ENCODE measurements at places on chromosomes 4 and X.

DNA sequence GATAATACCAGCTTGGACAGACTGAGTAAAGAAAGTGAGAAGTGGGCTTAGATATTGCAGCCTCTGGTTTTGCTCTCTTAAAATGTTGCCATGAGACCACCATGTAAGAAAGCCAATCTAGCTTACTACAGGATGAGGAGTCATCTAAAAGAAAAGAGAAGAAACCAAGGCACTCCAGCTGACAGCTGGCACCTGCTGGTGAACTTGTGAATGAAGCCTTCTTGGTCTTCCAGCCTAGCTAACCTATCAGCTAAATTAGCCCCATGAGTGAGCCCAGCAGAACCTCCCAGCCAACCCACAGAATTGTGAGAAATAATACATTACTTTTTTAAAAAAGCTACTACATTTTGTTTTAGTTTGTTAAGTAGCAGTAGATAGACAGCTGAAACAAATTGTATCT is 154.5 kb upstream of the QRFPR start:
- DNase-seq: no peak

- no peak for DNase-seq
Observed at GRCh38 chr4:76622126-76622525, 187.1 kb downstream of the SHROOM3 start.

DNA sequence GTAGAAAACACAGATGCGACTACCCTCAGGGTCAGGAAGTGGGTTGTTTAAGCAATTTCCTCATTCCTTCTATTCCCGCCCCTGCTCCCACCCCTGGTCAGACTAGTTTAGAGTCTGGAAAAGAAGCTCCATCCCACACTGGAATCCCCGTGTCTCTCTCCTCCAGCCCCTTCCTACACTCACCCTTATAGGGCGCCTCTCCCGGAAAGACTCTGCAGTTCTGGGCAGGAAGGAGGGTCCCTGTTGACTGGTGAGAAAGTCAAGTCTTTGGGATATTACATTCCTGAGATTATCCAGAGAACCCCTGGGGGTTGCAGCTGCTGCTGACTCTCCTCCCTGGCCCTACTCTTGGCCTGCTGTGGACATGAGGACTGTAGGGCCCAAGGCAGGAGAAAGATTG is 11.9 kb downstream of the STARD8 start:
- DNase-seq: peak; percentile 14

DNA sequence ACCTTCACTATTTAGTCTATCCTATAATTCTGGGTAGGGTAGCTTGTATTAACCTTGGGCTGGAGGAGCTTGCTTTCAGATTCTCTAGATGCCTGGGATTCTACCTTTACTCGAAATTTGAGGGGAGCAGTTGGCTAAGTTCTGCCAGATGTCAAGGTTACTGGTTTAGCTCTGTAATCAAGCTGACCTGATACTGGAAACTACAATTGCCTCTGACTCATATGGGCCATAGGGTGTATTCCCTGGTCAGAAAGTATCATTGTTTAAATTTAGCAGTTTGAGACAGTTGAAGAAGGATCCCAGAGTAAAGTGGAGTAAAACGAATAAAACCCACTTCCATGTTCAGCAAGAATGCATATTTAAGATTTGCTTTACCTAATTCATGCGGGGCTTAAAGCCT is 337.6 kb downstream of the SPIN4 start:
- no peak for DNase-seq

GRCh38 chrX:12974305-12974795 is 560 bp upstream of the TMSB4X start:
- peak; percentile 37 for DNase-seq
